ENCODE measurements at places on chromosomes 5 and 9. TPM values are rescaled to one million over a fixed set of nuclear protein-coding genes. Genes with fewer than 3 reads are reported as not detected.
A peak's percentile ranks its signal among the peaks of the same experiment; 100 is the strongest.

DNA sequence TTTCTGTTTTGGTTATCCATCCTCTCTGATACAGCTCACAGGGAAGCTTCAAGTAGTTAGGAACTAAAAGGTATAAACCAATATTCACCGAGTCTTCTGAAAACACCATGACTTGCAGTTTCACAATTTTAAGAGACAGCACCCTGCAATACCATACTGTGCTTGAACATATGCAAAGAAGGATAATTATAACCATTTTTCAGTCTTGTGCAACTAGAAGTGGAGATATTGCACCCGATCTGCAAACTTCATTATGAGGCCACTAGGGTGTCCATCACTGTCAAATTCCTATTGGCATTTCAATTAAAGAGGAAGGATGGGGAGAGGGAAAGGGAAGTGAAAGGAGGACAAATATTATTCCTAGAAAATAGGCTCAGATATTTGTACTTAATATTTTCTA is 32.4 kb upstream of the CEP120 start:
- H3K27ac ChIP-seq, result no peak overlapping the region
- H3K27me3 ChIP-seq, result no peaks in the 10 kb centered on the region
- no peak overlapping the region for H3K4me3 ChIP-seq
- H3K36me3 ChIP-seq, result no peaks in the 10 kb centered on the region
- H3K4me1 ChIP-seq, result no peaks in the 10 kb centered on the region

GRCh38 chr5:111461255-111461671 is 51.1 kb downstream of the STARD4 start:
- H3K36me3 ChIP-seq, result no peaks in the 10 kb centered on the region
- H3K27me3 ChIP-seq, result no peaks in the 10 kb centered on the region
- peak; percentile 30 for DNase-seq
- no peaks in the 10 kb centered on the region for H3K4me1 ChIP-seq
- H3K4me3 ChIP-seq, result no peak overlapping the region
- H3K27ac ChIP-seq, result no peak overlapping the region

Gene SLC9A3
- polyA plus RNA-seq, result 15.7 TPM

Gene ACSL6
- polyA plus RNA-seq, result 0.19 TPM

Gene DIAPH1
- polyA plus RNA-seq, result 76.1 TPM

Gene CCNI2
- polyA plus RNA-seq, result 1.3 TPM

DNA sequence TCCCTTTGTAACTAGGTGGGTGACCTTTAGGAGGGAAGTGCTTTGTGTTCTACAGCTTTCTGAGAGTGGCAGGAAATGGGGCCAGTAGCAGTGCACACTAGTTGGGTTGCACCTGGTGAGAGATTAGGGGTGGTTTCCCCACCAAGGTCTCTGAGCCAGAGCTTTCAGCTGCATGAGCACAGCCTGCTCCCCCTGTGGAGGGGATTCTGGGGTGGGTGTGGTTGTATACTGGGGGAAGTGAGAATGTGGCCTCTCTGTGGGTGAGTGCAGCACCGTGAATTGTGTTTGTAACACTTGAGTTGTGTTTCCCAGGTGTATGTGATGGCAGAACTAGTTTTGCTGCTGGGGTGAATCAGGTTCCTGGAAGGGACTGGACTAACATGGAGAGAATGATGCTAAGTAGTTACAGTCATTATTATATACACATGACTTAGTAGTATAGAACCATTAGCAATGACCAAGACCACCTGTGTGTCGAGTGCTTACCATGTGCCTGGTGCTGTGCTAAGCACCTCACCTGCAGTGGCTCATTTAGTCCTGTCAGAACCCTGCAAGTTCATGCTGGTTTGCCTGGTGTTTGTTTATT is 11.8 kb upstream of the CXXC5 start:
- H3K4me3 ChIP-seq, result no peak overlapping the region
- H3K4me1 ChIP-seq, result peaks cover 61% of the 10 kb centered on the region
- H3K27me3 ChIP-seq, result no peaks in the 10 kb centered on the region
- peak; percentile 86 for DNase-seq
- H3K27ac ChIP-seq, result peak overlapping the region; percentile 81
- peaks cover 11% of the 10 kb centered on the region for H3K36me3 ChIP-seq

GRCh38 chr5:61303346-61303745 is 28.7 kb upstream of the ZSWIM6 start:
- H3K27ac ChIP-seq, result no peak overlapping the region
- H3K4me3 ChIP-seq, result no peak overlapping the region
- no peak for DNase-seq
- peaks cover 28% of the 10 kb centered on the region for H3K4me1 ChIP-seq
- H3K36me3 ChIP-seq, result no peaks in the 10 kb centered on the region

Gene CDC23
- polyA plus RNA-seq, result 11.1 TPM

DNA sequence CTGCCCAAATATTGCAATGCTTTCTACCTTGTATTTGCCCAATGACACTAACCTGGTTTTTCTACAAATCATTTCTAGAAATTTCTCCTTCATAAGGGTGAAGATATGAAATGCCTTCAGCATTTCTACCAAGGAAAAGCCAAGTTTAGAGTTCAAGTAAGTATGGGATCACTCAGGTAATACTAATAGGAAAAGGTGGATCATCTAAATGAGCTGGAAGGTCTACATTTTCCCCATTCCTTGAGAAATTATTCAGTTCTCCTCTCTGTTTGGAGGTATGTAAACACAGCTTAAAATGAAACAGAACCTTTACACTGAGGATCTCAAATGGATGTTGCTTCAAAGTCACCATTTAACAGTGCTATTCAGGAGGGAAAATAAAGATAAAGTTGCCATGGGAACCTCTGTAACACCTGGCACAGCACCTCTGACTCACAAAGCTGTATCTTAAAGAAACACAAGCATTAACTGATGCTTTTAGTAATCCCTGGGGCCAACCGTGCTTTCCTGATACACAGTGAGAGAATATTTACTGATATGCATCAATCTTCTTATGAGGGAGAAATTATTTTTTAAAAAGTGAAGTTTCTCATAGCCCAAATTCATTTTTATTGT is 161.3 kb downstream of the DRD1 start:
- peaks cover 22% of the 10 kb centered on the region for H3K4me1 ChIP-seq
- H3K4me3 ChIP-seq, result no peak overlapping the region
- H3K27me3 ChIP-seq, result no peaks in the 10 kb centered on the region
- no peaks in the 10 kb centered on the region for H3K36me3 ChIP-seq

DNA sequence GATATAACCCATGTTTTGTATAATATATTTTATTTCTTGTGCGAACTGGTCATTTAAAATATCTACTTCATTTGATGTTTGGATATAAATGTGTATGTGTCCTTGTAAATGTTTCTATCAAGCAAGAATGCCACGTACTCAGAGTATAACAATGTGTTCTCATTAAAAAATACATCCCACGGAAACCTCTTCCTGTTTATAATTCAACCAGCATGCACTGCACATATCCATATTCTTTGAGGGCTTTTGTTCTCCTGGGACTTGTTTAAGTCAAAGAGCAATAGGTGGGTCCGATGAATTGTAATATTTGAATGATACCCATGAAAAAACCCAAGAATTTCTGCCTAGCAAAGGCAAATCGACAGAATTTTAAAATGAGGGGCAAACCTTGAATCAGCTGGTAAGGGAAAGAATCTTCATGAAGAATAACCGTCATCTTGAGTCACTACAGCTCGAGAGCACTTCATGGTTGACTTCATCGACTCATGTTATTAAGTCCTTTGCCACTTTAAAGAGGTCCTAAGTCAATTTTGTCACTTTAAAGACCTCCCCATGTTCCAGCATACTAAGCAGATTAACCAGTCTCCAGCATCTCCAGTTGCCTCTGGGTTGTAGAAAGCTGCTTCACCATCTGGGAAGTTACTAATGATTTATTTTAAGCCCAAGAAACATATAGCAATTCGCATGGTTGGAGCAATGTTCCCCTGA is 80.6 kb downstream of the NPR3 start:
- H3K27ac ChIP-seq, result no peak overlapping the region
- H3K27me3 ChIP-seq, result no peaks in the 10 kb centered on the region
- H3K4me1 ChIP-seq, result no peaks in the 10 kb centered on the region

Gene CEL
- 9.9 TPM for polyA plus RNA-seq

GRCh38 chr5:65961633-65962032 is 35.3 kb downstream of the ERBIN start:
- H3K27ac ChIP-seq, result no peak overlapping the region
- DNase-seq, result no peak
- H3K36me3 ChIP-seq, result no peaks in the 10 kb centered on the region
- H3K4me3 ChIP-seq, result no peak overlapping the region
- H3K4me1 ChIP-seq, result no peaks in the 10 kb centered on the region

DNA sequence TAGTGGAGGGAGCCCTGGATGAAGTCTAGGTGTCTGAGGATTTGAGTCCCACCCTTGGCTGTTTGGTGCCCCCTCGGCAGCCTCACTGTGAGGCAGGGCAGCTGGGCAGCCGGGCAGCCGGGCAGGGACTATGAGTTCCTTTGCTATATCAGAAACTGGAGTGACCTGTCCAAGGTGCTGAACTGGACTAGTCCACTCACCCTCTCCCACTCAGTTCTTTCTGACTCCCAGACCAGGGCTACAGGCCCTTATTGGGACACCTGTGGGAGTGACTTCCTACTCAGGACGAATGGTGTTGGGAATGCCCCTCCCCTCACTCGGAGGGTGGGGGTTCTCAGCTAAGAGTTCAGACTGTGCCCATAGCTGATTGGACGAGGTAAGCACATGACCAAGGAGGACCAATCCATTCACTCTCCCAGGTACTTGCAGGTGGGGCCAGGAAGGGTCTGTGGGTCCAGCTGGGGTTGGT is 34.1 kb upstream of the RAPGEF1 start:
- no peaks in the 10 kb centered on the region for H3K36me3 ChIP-seq
- no peaks in the 10 kb centered on the region for H3K4me1 ChIP-seq
- H3K27ac ChIP-seq, result no peak overlapping the region
- H3K27me3 ChIP-seq, result peaks cover 44% of the 10 kb centered on the region
- no peak overlapping the region for H3K4me3 ChIP-seq

Gene DDX4
- not detected for polyA plus RNA-seq

Gene SLC28A3
- 1.1 TPM for polyA plus RNA-seq

GRCh38 chr5:12522116-12522515 is 617.9 kb upstream of the CTNND2 start:
- H3K4me3 ChIP-seq, result no peak overlapping the region
- H3K36me3 ChIP-seq, result no peaks in the 10 kb centered on the region
- no peak for DNase-seq
- no peak overlapping the region for H3K27ac ChIP-seq
- H3K4me1 ChIP-seq, result no peaks in the 10 kb centered on the region
- no peaks in the 10 kb centered on the region for H3K27me3 ChIP-seq

- no peak overlapping the region for H3K4me3 ChIP-seq
- no peak for DNase-seq
- H3K36me3 ChIP-seq, result no peaks in the 10 kb centered on the region
- H3K27ac ChIP-seq, result no peak overlapping the region
- no peaks in the 10 kb centered on the region for H3K27me3 ChIP-seq
- H3K4me1 ChIP-seq, result no peaks in the 10 kb centered on the region
These were observed 1237.5 kb upstream of the CDH9 start for GRCh38 chr5:28275931-28276330.

DNA sequence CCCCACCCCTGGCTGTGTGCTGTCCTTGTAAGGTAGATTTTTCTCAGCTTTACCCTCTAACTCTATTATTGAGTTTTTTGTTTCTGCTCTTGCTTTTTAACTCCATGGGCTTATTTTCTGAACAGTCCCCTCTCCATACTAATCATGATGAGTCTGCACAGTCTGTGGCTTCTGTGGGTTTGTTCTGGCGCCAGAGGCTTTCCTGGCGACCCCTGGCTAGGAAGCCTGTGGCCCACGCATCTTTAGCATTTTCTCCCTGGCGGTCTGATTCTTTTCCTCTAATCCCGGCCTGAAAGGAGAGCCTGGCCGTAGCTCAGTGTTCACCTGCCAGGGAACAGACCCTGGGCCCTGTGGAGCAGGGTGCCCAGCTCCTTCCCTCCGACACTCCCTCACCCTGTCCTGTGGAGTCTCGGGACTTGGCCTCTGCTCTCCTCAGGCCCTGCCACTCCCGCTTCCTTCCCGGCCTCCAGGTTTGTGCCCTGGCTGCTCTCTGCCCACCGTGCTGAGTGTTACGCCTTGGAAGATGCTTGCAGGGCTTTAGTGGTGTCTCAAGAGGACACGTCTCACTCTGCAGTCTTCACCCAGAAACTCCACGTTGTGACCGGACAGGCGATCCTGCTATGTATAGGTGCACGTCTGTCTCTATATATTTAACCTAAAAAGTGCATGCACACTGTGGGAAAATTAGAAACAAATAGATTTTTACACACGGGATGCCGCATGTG is 31.7 kb upstream of the LRRC14B start:
- H3K36me3 ChIP-seq, result peaks cover 5% of the 10 kb centered on the region
- no peak overlapping the region for H3K4me3 ChIP-seq
- no peaks in the 10 kb centered on the region for H3K27me3 ChIP-seq
- no peak overlapping the region for H3K27ac ChIP-seq
- peak; percentile 9 for DNase-seq
- H3K4me1 ChIP-seq, result no peaks in the 10 kb centered on the region
